A549 treated with RU486 at 1 μM for 4 hours (cell line): ENCODE measurements at places on chromosomes 3 and 15. TPM values are rescaled to one million over a fixed set of nuclear protein-coding genes. Genes with fewer than 3 reads are reported as not detected.

Gene ZNF280D
- 13.7 to 16.5 TPM (median 15.1 TPM) in 5 replicates for total RNA-seq

Gene HHATL
- total RNA-seq: not detected in 5 replicates

Gene TRIM71
- 0.02 to 0.04 TPM in 2 of 5 replicates, not detected in the others for total RNA-seq

Gene DPPA2
- not detected in 5 replicates for total RNA-seq
